A375 (cell line): ENCODE measurements at places on chromosomes 2 and 18. TPM values are rescaled to one million over a fixed set of nuclear protein-coding genes. Genes with fewer than 3 reads are reported as not detected.

OR6B2 gene
- not detected in 2 replicates for total RNA-seq

TRPM8 gene
- total RNA-seq = 2.6 and 5.8 TPM in 2 replicates

CFAP221 gene
- not detected in 2 replicates for total RNA-seq

TRAK2 gene
- 4.3 and 4.4 TPM in 2 replicates for total RNA-seq

HOXD12 gene
- 0.60 TPM in 1 of 2 replicates, not detected in the other for total RNA-seq

PDIA6 gene
- 207 and 241 TPM in 2 replicates for total RNA-seq

MEP1B gene
- not detected in 2 replicates for total RNA-seq

SH3RF3 gene
- total RNA-seq = 7.6 and 8.6 TPM in 2 replicates

PDE1A gene
- total RNA-seq = 0.11 TPM in 1 of 2 replicates, not detected in the other

KCNG2 gene
- not detected in 2 replicates for total RNA-seq

TNFAIP6 gene
- 0.16 TPM in 1 of 2 replicates, not detected in the other for total RNA-seq

TNS1 gene
- total RNA-seq = 0.50 and 1.7 TPM in 2 replicates

TWIST2 gene
- 13.7 and 15.9 TPM in 2 replicates for total RNA-seq

FLACC1 gene
- 0.68 and 1.1 TPM in 2 replicates for total RNA-seq

EFHD1 gene
- total RNA-seq = not detected in 2 replicates

MALL gene
- total RNA-seq = 0.57 TPM in 1 of 2 replicates, not detected in the other

FAM110C gene
- total RNA-seq = 0.30 and 0.93 TPM in 2 replicates

PTPRN gene
- 2.8 and 3.5 TPM in 2 replicates for total RNA-seq

NEU2 gene
- total RNA-seq = not detected in 2 replicates

PRKAG3 gene
- total RNA-seq = not detected in 2 replicates

LAMA3 gene
- 0.98 and 1.1 TPM in 2 replicates for total RNA-seq

RIT2 gene
- total RNA-seq = not detected in 2 replicates

OSR1 gene
- total RNA-seq = not detected in 2 replicates

SPDYA gene
- total RNA-seq = 0.49 and 1.6 TPM in 2 replicates

NTSR2 gene
- not detected in 2 replicates for total RNA-seq

DBI gene
- total RNA-seq = 90.7 and 117 TPM in 2 replicates

PLGLB2 gene
- total RNA-seq = 0.30 and 0.74 TPM in 2 replicates

CYP1B1 gene
- total RNA-seq = 0.50 and 0.64 TPM in 2 replicates

ZNF396 gene
- total RNA-seq = 0.72 and 1.4 TPM in 2 replicates

CTAGE1 gene
- total RNA-seq = not detected in 2 replicates

SRD5A2 gene
- not detected in 2 replicates for total RNA-seq

FIGN gene
- total RNA-seq = 0.61 and 0.68 TPM in 2 replicates

SGPP2 gene
- total RNA-seq = not detected in 2 replicates

POTEF gene
- 15.5 and 16.4 TPM in 2 replicates for total RNA-seq

GALR1 gene
- not detected in 2 replicates for total RNA-seq

RAB6D gene
- total RNA-seq = not detected in 2 replicates

GNAL gene
- 1.5 and 2.3 TPM in 2 replicates for total RNA-seq
